Mammary microvascular endothelial cell (primary cell): ENCODE measurements at places on chromosomes 4 and X. TPM values are rescaled to one million over a fixed set of nuclear protein-coding genes. Genes with fewer than 3 reads are reported as not detected.

TEX13C gene
- not detected in 2 replicates for total RNA-seq

FAT1 gene
- total RNA-seq, result 1.5 and 1.6 TPM in 2 replicates

GAGE13 gene
- total RNA-seq, result not detected in 2 replicates

TEX11 gene
- not detected in 2 replicates for total RNA-seq

PRSS48 gene
- not detected in 2 replicates for total RNA-seq

SPANXA1 gene
- total RNA-seq, result not detected in 2 replicates

MEPE gene
- total RNA-seq, result not detected in 2 replicates

HSFX4 gene
- total RNA-seq, result not detected in 2 replicates

INTU gene
- 1.6 and 1.7 TPM in 2 replicates for total RNA-seq

CXorf65 gene
- total RNA-seq, result not detected in 2 replicates

STBD1 gene
- total RNA-seq, result 1.7 and 3.5 TPM in 2 replicates

UGT2A1 gene
- total RNA-seq, result not detected in 2 replicates

KCTD8 gene
- total RNA-seq, result 2.0 and 3.3 TPM in 2 replicates

EXOC1L gene
- total RNA-seq, result not detected in 2 replicates

COL4A5 gene
- 8.1 and 18.1 TPM in 2 replicates for total RNA-seq

SLITRK4 gene
- 4.2 and 6.7 TPM in 2 replicates for total RNA-seq

KLB gene
- under 0.01 TPM in 1 of 2 replicates, not detected in the other for total RNA-seq

ARHGAP24 gene
- total RNA-seq, result 99.1 and 105 TPM in 2 replicates

FGA gene
- total RNA-seq, result not detected in 2 replicates

S100P gene
- total RNA-seq, result 0.10 TPM in 1 of 2 replicates, not detected in the other

DCAF8L2 gene
- not detected in 2 replicates for total RNA-seq

FREM3 gene
- 0.20 and 0.25 TPM in 2 replicates for total RNA-seq
